Stimulated activated CD4-positive, alpha-beta T cell treated with anti-CD3 and anti-CD28 coated beads, TNF-alpha, amount 100 ng/mL, for 1 hour (primary cell): ENCODE measurements at places on chromosomes 7 and 10.

DNA sequence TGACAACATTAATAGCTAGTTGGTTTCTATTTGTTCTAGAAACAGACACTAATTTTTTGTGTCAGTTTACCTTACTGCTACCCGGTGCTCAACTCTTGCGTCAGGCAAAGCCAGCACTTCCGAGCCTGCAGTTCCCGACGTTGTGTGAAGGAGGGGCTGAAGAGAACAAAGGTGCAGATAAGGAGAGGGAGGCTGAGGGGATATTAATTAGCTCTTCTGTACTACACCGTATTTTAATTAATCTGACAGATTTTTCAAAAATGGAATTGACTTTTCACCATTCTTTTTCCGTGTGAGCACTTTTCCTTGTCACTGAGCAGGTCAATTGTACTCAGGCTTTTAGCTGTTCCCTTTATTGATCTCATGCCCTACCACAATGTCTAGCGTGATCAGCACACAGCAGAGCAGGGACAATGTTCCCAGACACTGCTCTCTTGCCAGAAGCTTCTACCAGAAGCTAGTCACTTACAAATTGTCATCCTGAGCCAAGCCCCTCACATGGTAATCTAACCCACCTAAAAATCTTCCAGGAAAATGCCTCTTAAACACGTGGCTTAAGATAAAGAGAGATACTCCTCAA lies 650.5 kb upstream of the MKI67 start:
- no peak for DNase-seq

GRCh38 chr10:71838264-71839211 lies 12.5 kb downstream of the PSAP start:
- no peak for DNase-seq

DNA sequence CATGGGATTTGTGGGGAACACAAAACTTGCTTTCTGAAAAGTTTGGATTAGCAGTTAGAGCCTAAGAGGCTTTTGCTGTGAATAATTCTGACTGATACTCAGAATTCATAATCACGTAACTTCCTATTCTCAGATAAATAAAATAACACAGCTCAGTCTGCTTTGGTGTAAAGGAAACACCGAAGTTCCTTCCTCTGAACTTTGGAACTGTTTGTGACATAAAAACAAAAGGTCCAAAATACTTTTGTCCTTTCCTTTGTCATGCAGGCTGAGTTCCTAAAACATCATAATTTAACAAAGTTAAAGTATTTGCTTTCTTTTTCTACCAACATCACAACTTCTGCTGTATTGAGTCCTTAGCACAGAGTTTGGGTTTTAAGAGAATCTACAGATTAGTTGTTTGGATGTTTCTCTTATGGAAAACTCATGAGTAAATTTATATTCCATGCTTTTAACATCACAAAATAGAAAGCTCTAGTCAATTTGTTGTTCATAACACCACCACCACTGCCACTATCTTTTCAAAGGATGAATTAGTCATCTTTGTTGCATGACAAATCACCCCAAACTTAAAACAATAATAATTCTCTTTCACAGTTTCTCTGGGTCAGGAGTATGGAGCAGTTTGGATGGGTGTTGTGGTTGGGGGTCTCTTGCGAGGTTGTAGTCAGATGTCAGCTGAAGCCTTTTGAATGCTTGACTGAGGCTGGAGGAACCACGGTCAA lies 123.4 kb downstream of the REEP3 start:
- DNase-seq, result no peak

DNA sequence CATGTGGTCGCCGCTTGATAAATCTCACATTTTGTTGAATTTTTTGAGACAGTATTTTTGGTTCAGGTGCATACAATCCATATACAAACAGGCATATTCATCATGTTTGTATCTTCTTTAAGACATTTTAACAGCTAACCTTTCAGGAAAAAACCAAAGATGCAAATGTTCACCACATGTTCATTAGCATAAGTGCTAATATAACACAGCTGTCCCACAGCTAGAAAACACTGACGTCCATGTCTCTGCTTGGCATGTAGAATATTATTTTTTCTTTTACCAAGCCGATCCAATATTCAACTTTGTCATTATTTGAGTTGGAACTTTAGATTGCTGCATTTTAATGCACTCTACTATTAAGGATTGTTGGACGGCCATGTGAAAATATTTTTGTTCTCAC lies 31.2 kb downstream of the BMPER start:
- no peak for DNase-seq

DNA sequence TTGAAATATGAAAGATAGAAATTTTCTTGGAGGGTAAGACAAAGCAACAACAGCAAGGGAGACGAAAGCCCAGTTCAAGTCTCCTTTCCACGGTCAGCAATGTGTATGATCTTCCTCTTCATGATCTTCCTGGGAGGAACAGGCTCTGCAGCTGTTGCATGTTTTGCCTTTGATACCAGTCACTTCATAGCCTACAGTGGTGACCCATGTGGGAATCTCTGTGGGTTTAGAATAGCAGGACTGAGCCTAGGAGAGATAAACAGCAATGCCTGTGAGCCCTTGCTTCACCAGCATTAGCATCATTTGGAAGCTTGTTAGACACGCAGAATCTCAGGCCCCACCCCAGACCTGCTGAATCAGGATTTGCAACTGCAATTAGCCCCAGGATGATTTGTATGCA lies 31.8 kb downstream of the STAMBPL1 start:
- no peak for DNase-seq

- no peak for DNase-seq
These were observed 496.9 kb downstream of the TCERG1L start for GRCh38 chr10:130814610-130815009.

- no peak for DNase-seq
These were observed 122.5 kb downstream of the RELN start for GRCh38 chr7:103866919-103867318.
